ENCODE measurements at places on chromosomes 1 and 21.

DNA sequence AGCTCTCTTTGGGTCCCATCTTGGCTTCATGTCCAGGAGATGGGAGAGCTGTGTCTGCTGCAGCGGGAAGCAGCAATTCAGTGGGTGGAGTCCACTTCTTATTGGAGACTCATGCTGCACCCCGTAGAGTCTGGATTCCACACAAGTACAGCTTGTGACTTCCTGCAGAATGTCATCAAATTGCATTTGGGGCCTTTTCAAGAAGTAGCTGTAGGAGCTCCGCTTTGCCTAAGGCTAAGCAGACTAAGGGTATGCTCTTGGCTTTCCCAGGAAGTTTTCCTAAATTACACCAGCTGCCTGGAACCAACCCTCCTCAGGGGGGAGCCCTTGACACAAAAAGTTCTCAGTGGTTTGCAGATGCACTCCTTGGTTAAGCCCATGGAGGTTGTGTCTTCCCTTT lies 5.7 kb upstream of the MOB3C start:
- no peak for DNase-seq

DNA sequence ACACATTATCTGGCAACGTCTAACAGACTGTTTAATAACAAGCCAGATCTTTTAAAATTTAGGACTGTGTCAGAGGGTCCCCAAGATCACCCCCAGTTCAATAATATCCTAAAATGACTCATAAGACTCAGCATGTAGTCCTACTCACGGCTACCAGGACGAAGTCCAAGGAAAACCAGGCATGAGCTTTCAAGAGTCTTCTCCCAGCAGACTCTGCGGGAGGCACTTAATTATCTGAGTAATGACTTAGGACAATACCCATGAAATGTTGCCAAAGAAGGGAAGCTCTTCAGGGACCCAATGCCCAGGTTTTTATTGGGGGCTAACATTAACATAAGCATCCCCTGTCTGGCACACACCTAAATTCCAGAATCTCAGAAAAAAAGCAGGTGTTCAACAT lies 7.0 kb downstream of the HFM1 start:
- DNase-seq, result no peak

DNA sequence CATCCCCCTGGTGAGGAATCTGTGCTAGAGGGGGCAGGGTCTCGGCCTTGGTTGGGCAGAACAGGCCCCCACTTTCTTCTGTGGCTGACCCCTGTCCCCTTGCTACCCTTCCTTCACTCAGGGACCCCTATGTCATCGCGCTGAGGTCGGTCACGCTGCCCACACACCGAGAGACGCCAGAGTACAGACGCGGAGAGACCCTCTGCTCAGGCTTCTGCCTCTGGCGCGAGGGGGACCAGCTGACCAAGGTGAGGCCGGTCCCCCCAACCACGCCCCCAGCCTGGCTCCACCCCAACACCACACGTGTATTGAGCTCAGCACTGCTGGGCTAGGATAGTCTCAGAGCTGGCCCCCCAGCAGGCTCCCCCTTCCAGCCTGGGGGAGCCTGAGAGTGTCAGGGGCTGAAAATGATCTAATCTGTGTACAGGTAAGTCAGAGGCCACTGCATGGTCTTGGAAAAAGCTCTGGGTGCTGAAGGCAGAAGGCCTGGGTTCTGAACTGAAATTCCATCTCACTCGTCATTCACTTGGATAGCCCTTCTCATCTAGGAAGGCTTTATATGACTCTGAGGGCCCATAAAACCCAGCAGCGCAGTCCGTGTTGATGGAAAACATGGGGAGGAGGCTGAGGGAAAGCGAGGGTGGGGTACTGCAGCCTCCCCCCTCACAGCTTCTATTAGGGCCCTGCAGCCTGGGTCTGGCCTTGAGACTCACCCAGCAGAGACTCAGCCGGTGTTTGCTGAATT lies 15.3 kb downstream of the FAM151A start:
- DNase-seq, result no peak

DNA sequence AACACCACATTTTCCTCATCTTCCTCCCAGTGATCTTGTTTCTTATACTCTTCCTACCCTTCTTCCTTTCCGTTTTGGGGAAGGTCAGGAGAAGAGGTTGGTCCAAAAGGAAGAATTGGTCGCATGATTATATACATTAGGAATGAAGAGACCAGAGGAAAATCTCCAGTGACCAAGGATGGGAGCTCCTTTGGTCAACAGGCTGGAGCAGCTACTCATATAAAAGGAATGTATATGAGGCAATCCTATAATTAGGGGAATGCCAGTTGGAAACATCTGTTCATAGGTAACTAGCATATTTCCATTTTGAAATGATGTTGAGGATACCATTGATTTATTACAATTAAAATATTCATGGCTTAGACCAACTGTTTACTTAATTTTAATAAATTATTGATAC lies 114.5 kb downstream of the LRRC40 start:
- DNase-seq, result no peak

- no peak for DNase-seq
These were observed 23.0 kb downstream of the TATDN3 start for GRCh38 chr1:212814537-212815334.

DNA sequence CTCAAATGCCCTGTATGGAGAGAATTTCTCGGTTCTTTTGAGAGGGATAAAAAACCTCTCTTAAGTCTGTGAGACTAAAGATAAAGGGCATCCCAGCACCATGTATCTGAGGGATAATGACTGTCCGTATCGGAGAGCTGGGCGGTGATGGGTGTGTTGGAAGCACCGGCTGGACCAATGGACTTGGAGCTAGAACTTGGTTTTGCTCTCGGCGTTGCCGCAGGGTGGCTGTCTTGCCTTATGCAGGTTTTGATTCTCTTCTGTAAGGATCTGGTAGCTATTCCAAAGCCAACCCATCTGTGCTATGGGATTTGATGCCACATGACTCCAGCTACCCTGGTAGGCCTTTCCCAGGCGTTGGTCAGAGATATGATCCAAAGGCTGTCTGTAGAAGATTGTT lies 348.8 kb downstream of the KIF26B start:
- no peak for DNase-seq

GRCh38 chr1:214439352-214440119 lies 111.9 kb downstream of the PTPN14 start:
- no peak for DNase-seq

- DNase-seq, result no peak
These were observed 290.4 kb upstream of the POU3F1 start for GRCh38 chr1:38336961-38337360.

DNA sequence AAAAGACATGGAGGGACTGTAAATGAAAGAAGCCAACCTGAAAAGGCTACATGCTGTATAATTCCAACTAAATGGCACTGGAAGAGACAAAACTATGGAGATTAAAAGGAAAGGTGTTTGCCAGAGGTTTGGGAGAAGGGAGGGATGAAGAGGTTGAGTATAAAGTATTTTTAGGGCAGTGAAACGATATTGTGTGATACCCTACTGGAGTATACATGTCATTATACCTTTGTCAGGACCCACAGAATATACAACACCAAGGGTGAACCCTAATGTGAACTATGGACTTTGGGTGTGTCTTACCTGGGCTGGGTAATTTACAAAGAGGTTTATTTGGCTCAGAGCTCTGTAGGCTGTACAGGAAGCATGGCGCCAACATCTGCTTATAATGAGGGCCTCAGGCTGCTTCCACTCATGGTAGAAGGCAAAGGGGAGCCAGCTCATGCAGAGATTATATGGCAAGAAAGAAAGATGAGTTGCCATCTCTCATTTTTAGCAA lies 73.4 kb downstream of the CD2 start:
- no peak for DNase-seq

DNA sequence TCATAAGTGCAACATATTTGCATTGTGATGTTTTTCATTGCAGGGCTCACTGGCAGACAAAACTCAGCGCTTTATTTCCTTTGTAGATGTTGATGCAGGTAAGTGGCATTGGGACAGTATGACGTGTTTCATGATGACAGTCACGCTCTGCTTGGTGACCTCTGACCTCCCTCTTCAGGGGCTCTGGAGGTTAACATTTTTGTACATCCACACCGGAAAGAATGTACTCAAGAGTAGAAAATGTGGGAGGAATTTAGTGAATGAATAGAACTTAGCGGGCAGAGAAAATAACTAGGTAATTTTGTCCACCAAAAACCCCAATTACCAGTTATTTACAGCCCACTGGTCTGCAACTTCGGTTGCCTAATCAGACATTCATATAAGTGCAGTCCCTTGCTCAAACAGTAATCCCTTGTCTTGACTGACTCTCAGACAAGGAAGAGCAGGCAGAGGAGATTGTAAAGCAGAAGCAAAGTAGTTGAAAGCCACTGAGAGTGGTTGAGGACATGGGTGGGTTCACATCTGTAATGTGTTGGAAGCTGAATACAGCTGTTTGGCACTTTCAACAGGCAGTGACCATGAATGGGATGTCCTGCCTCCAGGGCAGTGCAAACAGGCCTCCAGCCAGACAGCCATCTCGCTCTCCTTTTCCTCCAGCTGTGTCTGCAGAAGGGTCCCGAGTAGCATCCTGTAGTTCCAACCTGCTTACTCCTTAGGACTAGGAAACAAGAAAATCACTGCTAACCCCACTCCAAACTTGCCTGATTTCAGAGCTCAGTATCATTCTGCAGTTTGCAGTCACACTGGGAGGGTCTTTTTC lies 188.9 kb downstream of the NRIP1 start:
- DNase-seq, result no peak

GRCh38 chr1:215825056-215825455 lies 258.0 kb downstream of the KCTD3 start:
- no peak for DNase-seq

- DNase-seq, result peak; percentile 55
These were observed 92.5 kb upstream of the RUNX3 start for GRCh38 chr1:25022361-25023189.

- DNase-seq, result no peak
These were observed 7.1 kb downstream of the ZC3H12A start for GRCh38 chr1:37481289-37482003.

DNA sequence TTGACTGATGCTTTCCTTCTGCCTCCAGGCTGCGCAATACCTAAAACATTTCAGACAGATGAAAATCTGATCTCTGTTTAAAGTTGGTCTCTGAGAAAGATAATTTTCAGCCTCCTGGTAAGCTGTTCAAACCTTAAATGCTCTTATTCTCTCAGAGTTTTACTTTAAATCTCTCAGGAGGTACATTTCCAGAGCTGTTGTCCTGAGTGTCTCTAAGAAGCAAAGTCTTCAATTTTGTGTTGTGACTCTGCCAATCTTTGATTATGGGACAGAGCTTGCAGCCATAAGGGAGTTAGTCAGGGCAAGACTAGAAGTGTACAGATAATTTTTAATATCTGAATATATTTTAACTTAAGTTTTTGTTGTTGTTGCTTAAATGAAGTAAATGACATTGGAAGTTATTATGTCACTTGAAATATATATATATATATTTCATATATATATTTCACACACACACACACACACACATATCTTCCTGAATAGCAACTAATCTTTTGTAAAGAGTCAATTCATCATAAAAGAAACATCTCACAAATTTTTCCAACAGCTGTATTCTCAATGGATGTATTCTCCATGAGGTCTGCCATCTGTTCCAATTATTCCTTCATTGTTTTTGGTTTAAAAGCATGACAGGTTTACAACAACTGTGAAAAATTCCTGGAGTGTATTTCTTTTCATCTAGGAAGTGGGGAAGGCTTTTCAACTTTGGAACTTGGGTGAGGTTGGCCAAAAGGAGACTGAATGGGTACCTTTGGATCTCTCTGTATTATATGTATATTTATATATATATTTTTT lies 259.4 kb downstream of the BACH1 start:
- DNase-seq, result no peak

GRCh38 chr21:46226146-46226545 lies 2.4 kb downstream of the LSS start:
- DNase-seq, result no peak

GRCh38 chr1:30173560-30173959 lies 549.8 kb downstream of the MATN1 start:
- no peak for DNase-seq

GRCh38 chr1:19925342-19926070 lies 2.1 kb upstream of the PLA2G2E start:
- DNase-seq, result no peak

- DNase-seq, result peak; percentile 39
These were observed 518.6 kb upstream of the ZP4 start for GRCh38 chr1:238409191-238409850.

DNA sequence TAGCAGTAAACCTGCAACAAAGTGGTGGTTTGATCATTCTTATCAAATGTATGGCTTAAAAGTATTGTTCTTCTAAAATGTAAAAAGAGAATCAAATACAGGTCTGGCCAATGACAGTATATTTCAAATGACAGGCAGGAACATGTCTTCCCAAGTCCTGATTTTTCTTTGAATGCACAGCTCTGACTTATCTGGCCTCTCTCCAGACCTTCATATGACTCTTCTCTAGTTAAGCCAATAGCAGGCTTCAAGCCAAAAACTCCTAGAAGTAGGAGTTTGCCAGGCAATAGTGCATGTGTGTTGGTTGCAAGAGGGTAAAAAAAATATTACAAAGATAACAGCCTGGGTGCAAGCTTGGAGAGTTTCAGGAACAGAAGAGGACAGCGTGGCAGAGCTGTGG lies 345.5 kb downstream of the SMYD3 start:
- no peak for DNase-seq

GRCh38 chr1:52332411-52332810 lies 33.6 kb downstream of the CC2D1B start:
- no peak for DNase-seq

DNA sequence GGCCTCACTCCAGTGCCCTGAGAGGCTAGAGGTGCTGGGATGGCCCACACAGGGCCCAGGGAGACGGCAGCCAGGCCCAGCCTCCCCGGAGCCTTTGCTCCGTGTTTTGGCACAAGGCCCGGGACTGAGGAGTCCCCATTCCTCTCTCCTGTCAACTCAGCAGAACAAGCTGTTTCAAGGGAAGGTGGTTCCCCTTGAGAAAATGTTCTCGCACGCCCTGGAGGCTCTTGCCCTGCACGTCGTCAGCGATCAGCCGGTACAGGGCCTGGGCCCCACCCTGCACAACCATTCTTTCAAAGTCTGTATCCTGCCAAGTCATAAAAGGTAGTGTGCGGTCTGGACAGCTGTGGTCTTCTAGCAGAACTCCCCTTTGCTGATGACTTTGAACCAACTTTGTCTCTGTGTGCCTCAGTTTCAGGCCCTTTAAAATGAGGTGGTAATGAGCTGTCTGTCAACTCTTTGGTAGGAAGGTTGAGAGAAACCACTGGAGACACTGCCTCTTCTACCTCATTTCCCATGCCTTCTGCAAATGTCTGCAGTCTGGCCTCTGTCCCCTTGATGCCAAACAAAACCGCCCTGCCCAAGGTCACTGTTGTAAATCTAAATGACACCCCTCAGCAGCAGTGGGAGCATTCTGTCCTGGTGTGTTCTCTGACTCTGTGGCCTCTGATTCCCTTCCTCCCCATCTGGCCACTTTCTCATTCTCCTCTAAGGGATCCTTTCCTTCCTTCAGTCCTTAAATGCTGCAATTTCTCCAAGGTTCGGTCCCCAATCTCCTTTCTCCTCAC lies 138.6 kb upstream of the JUN start:
- DNase-seq, result peak; percentile 79

- peak; percentile 55 for DNase-seq
These were observed 22.2 kb upstream of the HPDL start for GRCh38 chr1:45304311-45305081.

- DNase-seq, result no peak
These were observed 209.0 kb downstream of the DYRK1A start for GRCh38 chr21:37575580-37575979.

Measured in left ventricle myocardium superior (tissue), 1 donor.